Retina (tissue), 1 donor: ENCODE measurements at places on chromosomes 3 and 15.

DNA sequence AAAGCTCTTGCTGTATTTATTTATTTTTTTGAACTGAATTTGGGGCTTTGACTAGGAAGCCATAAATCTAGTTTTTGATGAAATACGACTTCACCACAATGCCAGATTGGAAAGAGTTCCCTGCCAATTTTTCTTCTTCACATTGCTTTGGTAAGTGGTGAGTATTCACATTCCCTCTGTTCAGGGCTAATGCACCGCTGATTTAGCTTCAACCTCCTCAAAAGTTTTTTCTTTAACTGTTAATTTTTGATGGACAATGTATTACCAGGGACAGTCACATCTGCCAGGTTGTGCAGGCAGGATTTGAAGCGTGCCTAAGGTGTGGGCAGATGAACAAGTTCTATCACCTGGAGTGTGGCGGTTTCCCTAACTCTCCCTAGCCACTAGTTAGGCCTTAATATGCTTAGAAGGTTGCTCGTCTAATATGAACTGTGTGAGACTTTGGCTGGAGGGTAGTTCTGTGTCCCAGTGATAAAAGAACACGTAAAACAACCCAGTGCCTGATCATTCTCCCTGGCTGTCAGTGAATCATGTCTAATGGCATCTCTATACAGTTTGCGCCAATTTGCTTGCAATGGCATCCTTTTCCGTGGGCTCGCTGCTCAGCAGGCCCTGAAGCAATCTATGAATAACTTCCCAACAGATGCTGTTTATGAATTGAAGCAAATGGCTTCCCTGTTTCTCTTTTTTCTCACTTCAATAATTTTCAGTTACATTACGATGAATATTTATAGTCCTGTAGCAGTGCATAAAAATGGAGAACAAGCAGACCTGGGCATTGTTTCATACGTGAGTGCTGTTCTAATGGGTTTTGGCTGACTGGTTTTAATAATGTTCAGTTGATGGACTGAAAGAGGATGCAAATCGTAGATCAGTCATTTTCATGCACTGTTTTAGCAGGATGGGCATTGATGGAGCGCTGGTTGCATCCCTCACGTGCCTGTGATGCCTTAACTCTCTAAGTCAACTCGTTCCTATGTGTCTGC, 243.2 kb upstream of the SUCLG2 start:
- DNase-seq = peak; percentile 2

GRCh38 chr3:124117486-124117885, 125.6 kb upstream of the ROPN1 start:
- no peak for DNase-seq

DNA sequence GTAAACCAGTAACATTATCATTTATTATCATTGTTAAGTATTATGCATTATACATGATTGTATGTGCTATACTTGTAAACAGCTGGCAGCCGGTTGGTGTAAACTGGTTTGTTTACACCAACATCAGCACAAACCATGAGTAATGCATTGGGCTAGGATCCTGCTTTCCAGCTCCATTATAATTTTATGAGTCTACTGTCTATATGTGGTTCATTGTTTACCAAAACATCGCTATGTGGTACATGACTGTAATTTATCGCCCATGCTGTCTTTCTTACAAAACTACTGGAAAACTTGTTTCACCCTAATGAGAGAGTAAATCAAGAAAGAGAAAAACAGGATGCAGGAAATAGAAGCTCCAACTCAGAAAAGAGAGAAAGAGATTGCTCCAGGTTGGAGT, 224.8 kb upstream of the CBLB start:
- no peak for DNase-seq

- no peak for DNase-seq
Measured at GRCh38 chr3:155188031-155188430, 105.5 kb downstream of the STRIT1 start.

- DNase-seq = no peak
Measured at GRCh38 chr3:108184824-108185223, 37.4 kb downstream of the IFT57 start.

DNA sequence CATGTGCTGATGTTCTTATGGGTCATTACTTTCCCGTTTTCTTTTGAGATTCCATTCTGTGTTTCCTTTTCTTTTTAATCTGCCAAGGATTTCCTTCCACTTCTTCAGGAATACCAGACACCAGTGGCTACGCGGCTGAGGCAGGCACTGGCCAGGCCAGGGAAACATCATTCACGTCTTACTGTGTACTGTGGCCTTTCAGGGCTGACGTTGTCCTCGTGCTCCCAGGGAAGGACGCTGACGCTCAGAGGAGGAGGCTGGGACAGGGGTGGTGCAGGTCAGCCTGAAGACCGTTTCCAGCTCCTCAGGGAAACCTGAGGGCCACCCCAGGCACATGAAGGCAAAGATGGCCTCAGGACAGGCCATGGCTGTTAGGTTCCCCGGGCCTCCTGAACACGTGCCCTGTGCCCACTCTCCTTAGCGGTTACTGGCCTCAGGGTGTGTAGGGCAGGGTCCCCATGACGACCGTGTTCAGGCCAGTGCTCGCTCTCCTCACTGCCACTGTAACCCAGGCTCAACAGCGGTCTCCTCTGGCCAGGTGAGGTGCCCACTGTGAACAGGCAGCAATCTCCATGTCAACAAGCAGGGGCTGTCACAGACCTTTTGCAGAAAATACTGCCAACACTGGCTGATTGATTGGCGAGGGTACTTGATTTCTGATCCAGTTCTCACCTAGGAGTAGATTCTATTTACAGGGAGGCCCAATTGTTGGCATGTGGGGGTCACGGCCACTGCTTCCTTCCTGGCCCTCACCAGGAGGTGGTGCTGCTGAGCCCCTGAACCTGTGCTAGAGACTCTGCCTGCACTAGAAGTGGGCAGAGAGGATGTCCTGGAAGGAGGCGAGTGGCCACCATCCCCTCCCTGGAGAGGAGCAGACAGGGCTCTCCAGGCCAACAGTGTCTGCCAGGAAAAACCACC, 169.5 kb downstream of the ATP10A start:
- peak; percentile 56 for DNase-seq

DNA sequence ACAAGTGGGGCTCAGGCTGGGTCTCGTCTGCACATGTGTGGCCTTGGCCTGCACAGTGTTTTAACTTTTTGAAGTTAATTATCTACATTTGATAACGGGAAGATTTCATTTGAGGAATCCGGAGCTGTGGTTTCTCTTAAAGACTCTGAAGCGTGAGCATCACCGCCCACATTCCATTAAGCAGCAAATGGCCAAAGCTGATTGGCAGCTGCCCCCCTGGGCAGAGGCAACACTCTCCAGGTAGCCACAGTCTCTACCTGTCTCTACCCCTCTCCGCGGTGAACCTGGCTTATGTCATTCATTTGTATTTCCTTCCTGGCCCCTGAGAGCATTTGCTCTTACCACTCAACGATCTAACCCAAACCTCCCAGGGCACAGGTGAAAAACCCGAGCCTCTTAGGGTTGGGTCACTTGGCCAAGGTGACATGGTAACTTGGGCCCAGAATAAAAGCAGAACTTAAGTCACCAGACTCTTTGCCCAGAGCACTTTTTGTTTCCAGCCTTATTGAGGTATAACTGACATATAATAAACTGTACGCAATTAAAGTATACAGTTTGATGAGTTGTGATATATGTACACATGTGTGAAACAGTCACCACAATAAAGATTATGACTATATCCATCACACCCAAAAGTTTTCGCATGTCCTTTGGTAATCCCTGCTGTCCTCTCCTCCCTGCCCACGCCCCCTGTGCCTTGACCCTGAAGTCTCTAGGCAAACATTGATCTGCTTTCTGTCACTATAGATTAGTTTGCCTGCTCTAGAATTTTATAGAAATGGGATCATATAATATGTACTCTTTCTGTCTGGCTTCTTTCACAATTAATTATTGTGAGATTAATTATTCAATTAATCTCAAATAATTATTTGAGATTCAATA, 245.7 kb upstream of the HES1 start:
- no peak for DNase-seq

DNA sequence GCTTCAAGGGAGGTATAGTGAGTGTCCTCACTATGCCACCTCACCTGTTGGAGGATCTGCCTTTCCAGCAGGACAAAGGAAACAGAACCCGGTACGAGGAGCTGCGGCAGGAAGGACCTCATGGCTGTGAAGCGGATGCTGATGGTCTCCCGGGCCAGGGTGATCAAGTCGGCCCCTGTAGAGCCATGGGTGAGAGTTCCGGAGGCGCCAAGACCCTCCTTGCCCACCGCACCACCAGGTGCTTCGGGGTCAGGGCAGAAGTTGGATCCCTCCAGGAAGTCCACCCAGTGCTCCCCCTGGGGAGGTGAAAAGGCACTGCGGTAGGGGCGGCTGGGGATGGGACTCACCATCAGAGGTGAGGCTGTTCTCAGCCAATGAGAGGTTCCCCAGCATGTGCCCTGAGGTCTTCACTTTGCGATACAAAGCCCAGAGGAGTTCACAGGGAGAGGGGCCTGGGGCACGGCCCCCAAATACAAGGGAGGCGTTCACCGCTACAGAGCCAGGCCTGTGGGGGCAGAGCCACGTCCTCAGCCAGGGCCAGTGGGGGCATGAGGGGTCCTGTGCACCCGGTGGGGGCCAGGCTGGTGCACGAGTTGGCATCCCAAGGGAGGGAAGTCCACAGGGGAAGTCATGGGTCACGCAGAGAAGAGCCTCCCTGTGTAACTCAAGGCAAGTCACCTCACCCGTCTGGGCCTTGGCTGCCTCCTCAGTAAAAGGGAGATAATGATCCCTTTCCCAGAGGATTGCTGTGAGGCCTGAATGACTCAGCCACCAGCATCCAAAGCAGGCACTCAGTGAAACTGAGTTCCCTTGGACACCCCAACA, 27.7 kb downstream of the C15orf39 start:
- no peak for DNase-seq

- DNase-seq = no peak
Measured at GRCh38 chr3:189941125-189941524, 179.6 kb downstream of the P3H2 start.

DNA sequence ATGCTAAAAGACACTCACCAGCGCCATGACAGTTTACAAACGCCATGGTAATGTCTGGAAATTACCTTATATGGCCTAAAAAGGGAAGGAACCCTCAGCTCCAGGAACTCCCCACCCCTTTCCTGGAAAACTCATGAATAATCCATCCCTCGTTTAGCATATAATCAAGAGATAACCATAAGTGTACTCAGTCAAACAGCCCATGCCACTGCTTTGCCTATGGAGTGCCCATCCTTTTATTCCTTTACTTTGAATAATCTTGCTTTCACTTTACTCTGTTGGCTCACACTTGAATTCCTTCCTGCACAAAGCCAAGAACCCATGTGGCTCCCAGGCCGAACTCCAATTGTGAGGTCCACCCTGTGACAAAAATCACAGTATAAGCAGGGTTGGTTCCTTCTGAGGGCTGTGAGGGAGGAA, 19.1 kb upstream of the FSTL1 start:
- DNase-seq = no peak

DNA sequence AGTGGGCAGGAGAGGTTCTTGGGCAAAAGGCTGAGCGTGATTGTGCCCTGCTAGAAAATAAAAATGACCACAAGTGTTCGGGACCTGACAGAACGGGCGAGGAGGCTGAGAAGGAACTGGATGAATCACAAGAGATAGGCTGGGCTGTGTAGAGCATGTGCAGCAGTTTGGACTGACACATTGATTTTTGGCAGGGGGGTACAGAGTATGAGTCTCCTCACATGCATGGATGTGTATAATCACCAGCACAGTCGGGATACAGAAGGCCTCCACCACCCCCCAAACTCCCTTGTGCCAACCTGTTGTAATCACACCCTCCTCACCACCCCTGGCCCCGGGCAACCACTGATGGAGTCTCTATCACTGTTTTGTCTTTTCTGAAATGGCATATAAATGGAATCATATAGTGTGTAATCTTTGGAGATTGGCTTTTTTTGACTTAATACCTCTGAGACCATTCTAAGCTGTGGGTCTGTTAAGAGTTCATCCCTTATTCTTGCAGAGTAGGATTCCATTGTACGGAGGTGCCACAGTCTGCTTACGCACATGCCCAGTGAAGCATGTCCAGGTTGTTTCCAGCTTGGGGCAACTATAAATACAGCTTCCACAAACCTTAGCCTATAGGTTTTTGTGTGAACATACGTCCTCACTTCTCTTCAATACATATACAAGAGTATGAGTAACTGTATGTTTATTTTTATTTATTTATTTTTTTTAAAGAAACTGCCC, 438.8 kb downstream of the FOXP1 start:
- no peak for DNase-seq

DNA sequence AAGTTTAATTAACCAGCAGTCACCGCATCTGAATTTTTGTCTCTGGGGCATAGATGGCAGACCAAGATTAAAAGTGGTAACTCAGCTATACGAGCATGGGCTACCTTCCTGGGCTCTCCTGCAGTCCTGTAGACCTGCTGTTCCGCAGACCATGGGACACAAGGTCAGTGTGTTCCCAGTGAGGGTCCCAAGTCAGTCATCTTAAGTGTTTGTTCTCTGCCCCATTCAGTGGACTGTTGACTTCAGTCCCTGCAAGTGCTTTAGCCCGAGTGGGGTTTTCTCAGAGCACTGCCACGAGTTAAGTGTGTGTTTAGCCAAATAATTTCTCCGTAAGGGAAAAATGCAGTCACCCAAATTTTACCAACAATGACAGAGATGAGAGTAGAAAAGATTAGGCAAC, 4.9 kb upstream of the EXOG start:
- no peak for DNase-seq

DNA sequence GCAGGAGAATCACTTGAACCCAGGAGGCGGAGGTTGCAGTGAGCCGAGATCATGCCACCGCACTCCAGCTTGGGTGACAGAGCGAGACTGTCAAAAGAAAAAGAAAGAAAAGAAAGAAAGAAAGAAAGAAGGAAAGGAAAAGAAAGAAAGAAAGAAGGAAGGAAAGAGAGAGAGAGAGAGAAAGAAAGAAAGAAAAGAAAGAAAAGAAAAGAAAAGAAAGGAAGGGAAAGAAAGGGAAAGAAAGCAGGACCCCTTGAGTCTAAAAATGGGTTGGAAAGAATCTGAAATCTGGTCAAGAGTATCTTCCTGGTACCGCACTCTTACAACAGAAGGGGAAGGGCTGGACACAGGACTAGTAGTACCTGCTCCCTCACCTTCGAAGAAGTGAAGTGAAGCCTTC, 19.6 kb downstream of the CRYGS start:
- no peak for DNase-seq

GRCh38 chr3:159760046-159760445, 228.6 kb upstream of the IL12A start:
- no peak for DNase-seq

DNA sequence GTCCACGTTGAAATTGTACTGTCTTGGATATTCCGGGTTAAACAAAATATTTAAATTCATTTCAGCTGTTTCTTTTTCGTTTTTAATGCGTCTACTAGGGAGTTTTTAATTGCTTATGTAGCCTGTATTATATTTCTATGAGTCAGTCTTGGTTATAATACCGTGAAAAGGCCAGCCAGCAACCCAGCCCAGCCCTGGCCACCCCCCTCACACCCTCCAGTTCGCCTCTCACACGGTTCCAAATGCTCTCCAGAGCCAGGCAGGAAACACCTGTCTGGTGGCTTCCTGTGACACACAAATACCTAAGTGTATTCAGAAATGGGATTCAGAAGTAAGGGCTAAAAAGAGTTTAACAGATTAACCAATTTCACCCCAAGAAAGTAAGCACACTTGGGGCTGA, 4.4 kb downstream of the SH3BP5 start:
- no peak for DNase-seq
